ENCODE measurements at places on chromosomes 16 and 17.

GRCh38 chr17:73947281-73947965 lies 256.1 kb upstream of the RPL38 start:
- DNase-seq, result no peak

- peak; percentile 19 for DNase-seq
These were observed 709 bp upstream of the ENO3 start for GRCh38 chr17:4950075-4950745.

DNA sequence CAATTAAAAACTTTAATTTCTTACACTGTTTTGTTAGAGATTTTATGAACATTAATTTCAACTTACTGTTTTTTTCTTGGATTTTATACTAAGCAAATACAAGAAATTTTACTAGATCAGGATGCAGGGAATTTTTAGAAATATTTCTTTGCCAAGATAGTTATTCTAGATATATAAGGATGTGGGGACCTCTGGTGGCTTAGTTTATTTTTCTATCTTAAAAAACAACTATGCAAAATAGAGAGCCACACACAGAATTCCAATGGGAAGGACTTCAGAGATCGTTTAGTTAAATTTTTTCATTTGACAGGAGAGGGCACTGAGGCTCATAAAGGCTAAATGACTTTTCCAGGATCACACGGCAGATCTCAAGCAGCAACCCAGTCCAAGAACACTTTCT lies 23.0 kb upstream of the CAPNS2 start:
- DNase-seq, result no peak

DNA sequence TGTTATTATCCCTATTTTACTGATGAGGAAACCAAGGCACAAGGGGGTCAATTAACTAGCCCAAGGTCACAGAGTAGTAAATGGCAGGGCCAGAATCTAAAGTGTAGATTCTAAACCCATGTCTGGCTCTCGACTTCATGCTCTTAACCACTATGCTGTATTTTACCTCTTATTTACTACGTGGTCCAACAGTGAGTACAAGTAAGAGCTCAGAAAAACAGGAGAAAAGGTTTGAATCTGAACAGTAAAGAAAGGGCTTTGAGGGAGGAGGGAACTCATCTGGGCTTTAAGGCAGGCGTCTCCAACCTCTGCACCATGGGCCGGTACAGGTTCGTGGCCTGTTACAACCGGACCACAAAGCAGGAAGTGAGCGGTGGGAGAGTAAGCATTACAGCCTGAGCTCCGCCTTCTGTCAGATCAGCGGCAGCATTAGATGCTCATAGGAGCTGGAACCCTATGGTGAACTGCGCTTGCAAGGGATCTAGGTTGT lies 62.9 kb downstream of the SMURF2 start:
- no peak for DNase-seq

- DNase-seq, result no peak
These were observed 16.4 kb downstream of the PLCD3 start for GRCh38 chr17:45115871-45116270.

DNA sequence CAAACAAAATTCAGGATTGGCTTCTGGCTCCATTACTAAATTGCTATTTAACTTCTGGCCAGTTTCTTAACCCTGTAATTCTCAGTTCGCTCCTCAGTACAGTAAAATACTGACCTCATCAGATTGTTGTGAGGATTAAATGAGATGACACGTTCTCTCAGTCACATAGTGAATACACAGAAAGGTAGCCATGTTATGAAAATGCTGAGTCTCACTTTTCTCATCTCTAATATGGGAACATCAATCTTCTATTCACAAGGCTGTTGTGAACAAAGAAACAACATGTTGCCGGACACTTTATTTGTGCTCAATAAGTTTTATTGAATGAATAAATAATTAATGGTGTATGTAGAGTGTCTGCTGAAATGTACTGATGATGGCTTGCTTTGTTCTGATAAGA lies 924.5 kb upstream of the GOT2 start:
- no peak for DNase-seq

GRCh38 chr17:46771561-46772474 lies 46.7 kb downstream of the WNT3 start:
- no peak for DNase-seq

DNA sequence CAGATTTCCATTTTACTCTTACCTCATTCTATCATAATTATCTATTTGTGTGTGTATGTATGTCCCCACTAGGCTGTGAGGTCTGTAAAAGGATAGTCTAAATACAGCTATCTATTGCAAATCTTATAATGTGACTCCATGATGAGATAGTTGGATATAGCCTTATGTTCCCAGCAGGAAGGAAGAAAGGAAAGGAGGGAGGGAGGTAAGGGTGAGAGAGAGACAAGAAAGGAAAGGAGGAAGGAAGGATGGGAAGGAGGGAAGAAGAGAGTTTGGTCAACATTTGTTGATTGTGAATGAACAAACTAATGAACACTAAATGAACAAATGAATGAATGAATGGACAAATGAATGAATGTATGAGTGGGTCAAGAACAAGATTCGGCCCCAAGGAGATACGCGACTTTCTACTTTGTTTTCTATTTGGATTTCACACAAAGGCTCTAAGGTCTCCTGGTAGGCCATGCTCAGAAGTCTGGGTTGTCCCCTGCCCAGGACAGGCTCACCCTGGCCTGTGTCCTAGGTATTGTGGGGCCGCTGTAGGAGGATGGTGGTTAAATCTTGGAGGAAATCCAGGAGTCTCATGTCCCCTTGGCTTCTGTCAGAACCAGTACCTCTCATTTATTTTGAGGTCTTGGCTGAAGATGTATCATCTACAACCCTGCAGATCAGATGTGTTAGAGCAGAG lies 195.2 kb downstream of the WWOX start:
- DNase-seq, result no peak

DNA sequence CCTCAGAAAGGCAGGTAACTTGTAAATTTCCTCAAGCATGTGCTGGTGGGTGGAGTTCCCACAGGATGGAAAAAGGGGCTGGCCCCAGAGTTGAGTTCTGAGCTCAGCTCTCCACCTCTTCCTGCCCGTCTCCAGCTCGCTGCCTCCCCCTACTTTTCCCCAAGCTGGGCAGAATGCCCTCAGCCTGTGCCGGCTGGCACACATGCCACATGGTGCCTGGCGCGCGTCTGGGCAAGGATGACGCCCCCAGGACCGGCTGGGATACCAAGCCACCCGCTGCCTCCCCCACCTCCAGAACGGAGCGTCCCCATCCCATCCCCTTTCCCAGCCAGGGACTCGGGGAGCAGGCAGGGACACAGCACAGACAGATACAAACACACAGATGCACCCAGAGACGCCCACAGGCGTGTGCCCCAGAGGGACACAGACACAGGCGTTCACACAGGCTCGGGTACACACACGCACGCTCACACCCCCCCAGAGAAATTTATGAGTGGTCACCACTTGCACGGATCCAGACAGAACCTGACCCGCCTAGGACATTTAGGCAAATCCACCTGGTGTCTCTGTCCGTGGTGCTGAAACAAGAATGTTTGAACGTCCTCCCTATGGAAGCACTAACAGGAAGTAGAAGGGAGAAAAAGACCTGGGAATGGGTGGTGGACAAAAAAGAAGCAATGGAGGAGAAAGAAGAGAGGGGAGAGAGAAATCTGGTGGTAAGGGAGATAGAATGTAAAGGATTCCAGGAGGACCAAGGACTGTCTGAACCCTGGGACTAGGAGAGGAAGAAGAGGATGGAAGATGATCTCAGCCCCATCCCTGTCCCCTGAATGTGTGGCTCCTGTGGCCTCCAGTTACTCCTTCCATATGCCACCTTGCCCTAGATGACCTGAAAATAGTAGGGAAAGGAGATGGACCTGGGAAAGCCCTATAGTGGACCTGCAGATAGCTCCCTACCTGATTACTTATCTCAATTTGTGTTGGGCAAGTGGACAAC lies 15.5 kb downstream of the NEUROD2 start:
- DNase-seq, result peak; percentile 58

DNA sequence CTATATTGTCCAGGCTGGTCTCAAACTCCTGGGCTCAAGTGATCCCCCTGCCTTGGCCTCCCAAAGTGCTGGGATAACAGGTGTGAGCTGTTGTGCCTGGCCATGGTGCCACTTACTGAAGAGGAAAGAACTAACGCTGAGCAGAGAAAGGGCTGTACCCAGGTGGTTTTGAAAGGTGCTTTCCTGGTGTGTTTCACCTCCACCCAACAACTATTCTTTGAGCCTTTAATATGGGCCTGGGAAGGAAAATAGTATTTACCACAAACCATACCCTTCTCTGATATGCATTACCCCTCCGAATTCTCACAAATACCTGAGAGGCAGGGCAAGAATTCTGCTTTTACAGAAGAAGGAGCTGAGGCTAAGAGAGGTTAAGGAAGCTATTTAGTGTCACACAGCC lies 24.8 kb downstream of the KPNA2 start:
- no peak for DNase-seq

DNA sequence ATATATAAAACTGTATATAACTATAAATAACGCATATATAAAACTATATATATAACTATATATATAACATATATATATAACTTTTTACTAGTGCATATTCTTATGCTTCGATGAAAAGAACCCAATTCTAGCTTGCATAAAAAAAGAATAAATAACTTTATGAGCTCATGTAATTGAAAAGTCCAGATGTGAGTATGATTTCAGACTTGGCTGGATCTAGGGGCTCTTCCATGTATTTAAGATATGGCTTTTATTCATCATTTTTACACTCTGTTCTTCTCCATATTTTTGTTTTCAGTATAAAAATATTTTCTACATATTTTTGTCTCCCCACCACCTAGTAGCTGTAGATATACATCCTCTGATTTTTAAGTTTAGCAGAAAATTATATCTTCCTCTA lies 417.5 kb downstream of the CDH11 start:
- no peak for DNase-seq

DNA sequence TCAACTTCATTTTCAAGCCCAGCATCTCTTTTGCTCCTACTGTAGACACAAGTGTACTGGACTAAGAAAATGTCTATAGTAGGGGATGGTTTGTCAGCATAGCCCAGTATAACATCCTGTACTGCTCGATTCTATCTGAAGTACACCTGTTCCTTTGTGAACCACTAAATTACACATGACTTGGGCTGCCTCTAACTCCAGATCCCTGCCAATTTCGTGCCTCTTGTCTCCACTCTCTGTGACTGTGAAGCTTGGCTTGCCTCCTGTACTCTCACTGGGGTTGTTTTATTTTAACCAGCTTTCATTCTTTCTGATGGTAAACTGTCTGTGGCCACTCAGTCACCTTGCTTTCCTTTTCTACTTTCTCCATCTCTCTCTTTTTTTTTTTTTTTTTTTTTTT lies 24.5 kb downstream of the GFOD2 start:
- no peak for DNase-seq

DNA sequence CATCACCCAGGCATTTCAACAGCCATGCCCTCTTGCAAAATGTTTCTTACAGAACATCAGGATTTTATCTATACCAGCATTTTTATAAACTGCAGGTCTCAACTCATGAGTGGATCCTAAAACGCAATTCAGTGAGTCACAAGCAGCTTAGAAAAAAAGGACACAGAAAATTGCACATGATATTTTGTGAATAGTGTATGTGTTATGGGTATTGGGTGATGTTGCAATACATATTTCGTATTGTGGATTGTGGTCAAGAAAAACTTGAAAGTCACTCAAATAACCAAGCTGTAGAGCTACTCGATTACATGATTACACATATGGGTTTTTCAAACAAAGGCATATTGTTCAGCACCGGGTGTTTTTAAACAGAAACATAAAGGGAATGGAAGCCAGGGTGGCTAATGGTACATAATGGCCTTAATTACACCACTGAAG lies 1.4 kb downstream of the WIPI1 start:
- no peak for DNase-seq
